ENCODE measurements at places on chromosomes 4 and X. TPM values are rescaled to one million over a fixed set of nuclear protein-coding genes. Genes with fewer than 3 reads are reported as not detected.

The ODAPH gene
- total RNA-seq, result not detected

The TCEAL7 gene
- not detected for total RNA-seq

The ADGRL3 gene
- 0.05 TPM for total RNA-seq

The JCHAIN gene
- not detected for total RNA-seq

The PRDM8 gene
- 0.70 TPM for total RNA-seq

The GIMD1 gene
- not detected for total RNA-seq

The PDS5A gene
- total RNA-seq, result 15.7 TPM

The MAGEA2B gene
- not detected for total RNA-seq
